ENCODE measurements at places on chromosomes 4 and X. TPM values are rescaled to one million over a fixed set of nuclear protein-coding genes. Genes with fewer than 3 reads are reported as not detected.

The H2BW2 gene
- not detected for total RNA-seq

The AP1S2 gene
- total RNA-seq = 11.2 TPM

The TMPRSS11F gene
- not detected for total RNA-seq

The SUPT20HL1 gene
- not detected for total RNA-seq

The C4orf50 gene
- total RNA-seq = not detected

The HPSE gene
- total RNA-seq = 4.5 TPM
